CD4-positive, alpha-beta T cell treated with Interferon gamma for 1 hour (primary cell): ENCODE measurements at places on chromosomes 13 and 19.

- no peak for DNase-seq
Observed at GRCh38 chr13:100636441-100636840, 38.2 kb downstream of the TMTC4 start.

- no peak for DNase-seq
Observed at GRCh38 chr13:79560954-79561353, 80.0 kb downstream of the NDFIP2 start.

DNA sequence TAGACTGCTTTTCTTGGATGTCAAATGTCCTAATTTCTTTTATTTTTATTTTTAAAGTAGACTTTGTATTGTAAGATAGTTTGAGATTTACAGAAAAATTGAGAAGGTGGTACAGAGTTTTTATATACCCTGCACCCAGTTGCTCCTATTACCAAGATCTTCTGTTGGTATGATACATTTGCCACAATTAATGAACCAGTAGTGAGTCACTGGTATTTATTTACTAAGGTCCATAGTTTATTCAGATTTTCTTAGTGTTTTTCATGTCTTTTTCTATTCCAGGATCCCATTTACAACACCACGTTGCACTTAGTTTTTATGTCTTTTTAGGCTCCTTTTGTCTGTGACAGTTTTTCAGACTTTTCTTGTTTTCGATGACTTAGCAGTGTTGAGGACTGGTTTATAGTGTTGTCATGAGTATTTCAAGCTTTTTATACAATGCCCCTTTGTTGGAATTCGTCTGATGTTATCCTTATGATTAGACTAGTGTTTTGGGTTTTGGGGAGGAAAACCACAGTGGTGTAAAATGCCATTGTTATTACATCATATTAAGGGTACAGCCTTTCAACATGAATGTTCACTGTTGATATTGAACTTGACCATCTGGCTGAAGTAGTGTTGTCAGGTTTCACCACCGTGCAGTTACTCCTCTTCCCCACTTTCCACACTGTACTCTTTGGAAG is 35.9 kb downstream of the COG3 start:
- no peak for DNase-seq

DNA sequence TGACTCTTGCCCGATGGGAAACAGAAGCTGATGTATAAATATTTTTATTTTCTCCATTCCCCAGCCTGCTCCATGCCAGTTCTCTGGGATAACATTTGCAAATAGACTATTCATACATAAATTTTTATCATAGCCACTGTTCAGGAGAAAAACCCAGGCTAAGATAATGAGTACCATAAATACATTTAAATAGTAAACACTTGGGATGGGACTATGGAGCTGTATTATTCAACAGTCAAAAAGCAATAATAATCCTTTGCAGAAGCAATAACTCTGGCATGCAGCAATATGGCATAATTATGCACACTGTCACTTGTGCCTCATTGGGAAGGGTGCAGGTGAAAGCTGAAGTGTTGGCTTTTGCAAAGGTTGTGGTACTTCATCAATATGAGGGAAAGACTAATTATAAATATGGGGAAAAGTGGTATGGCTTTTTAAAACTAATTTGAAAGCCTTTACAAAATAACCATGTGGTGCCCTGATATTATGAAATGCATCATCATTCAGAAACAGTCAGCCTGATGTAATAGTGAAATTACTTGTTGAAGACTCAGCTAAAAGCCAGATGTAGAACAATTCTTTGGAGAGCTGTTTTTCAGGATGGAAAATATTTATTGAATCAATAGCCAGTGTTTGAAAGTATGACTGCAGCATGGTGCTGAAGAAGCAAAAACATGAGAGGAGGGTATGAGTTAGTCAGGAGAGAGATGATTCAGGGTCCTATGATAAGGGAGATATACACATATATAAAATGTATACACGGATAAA is 2476.7 kb downstream of the PCDH9 start:
- no peak for DNase-seq

DNA sequence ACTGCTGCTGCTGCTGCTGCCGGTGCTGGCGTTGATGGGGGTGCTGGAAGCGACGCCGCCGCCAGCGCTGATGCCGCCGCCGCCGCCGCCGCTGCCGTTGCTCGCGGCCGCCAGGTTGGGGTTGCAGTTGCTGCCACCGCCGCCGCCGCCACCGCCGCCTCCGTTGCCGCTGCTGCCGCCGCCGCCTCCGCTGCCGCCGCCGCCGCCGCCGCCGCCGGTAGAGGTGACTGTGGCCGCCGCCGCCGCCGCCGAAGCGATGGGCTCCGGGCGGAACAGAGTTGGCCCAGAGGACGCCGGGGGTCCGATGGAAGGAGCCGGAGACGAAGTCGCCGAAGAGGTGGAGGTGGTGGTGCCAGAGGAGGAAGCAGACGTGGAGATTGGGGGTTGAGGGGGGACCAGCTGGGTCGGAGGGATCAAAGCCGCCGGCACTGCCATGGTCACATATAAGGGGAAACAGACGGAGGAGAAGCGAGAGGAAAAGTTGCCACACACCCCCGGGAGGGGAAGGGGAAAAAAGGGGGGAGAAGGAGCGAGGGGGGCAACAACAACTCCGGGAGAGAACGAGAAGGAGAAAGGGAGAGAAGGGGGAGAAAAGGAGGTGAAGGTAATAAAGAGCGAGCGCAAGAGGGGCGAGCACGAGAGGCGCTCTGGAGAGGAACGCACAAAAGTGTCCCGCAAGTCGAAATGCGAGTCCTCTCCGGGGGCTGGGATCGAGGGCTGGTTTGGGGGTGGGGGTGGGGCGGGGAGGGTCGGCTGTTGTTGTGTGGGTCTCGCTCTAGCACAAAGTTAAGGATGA is 471 bp downstream of the DACH1 start:
- DNase-seq, result peak; percentile 8

DNA sequence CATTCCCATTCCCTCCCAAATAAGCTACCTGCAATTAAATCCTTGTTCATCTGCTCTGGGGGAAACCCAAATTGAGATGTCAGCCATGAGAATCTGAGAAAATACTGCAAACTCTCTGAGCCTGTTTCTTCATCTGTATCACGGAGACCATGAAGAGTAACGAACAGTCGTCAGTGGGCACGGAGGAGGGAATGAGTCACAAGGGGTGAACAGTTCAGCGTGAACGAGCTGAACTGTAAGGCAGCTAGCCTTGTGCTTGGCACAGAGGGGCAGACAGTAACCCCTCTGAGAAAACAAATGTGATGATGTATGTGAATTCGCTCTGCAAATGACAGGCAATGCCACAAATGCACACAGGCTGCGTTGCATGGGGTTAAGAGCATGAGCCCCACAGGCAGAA is 288.7 kb downstream of the FOXO1 start:
- no peak for DNase-seq

- DNase-seq, result no peak
Observed at GRCh38 chr13:39407786-39408185, 195.2 kb downstream of the LHFPL6 start.

DNA sequence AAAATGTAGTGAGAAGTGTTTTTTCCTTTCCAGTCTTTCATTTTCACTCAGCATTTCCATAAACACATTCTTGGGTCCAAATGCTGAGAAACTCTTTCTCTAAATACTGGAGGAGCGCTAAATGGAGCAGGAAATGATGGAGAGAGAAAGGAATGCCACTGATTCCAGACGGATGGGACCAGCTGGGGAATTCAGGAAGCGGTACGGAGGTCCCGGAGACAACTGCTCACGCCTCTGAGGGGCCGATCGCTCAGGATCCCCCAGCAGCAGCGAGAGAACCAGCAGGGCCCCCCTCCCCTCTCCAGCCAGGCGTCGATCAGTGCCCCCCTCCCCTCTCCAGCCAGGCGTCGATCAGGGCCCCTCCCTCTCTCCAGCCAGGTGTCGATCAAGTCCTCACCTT is 13.2 kb downstream of the RASA3 start:
- DNase-seq, result no peak
